Dermis microvascular lymphatic vessel endothelial cell (primary cell): ENCODE measurements at places on chromosomes 7 and 10. TPM values are rescaled to one million over a fixed set of nuclear protein-coding genes. Genes with fewer than 3 reads are reported as not detected.

GRCh38 chr7:50206453-50207250 is 97.9 kb upstream of the IKZF1 start:
- no peak for DNase-seq

OPN4 gene
- total RNA-seq = not detected in 2 replicates

- no peak for DNase-seq
Observed at GRCh38 chr10:101120884-101121653, 10.0 kb upstream of the TLX1 start.

GRCh38 chr7:13489386-13489785 is 500.1 kb downstream of the ETV1 start:
- no peak for DNase-seq

CALML3 gene
- total RNA-seq = not detected in 2 replicates
